ENCODE measurements at places on chromosomes 2 and 18.

GRCh38 chr2:61380056-61380881 is 90.6 kb downstream of the USP34 start:
- DNase-seq: no peak

DNA sequence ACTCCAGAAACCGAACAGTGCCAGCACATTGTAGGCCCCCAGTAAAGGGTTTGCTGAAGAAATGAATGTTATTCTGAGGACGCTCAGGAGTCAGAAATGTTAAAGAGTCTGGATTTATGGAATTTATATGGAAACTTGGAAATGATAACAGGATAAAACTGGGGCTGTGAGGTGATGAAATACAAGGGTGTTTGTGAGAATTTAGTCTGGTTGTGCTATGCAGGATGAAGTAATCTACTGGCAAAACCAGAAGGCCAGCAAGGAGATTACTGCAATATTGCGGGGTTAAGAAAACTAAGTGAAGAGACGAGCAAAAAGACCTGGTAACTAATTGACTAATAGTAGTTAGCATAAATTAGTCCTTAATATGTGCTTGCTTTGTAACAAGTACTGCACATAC is 467.8 kb downstream of the ZEB2 start:
- no peak for DNase-seq

DNA sequence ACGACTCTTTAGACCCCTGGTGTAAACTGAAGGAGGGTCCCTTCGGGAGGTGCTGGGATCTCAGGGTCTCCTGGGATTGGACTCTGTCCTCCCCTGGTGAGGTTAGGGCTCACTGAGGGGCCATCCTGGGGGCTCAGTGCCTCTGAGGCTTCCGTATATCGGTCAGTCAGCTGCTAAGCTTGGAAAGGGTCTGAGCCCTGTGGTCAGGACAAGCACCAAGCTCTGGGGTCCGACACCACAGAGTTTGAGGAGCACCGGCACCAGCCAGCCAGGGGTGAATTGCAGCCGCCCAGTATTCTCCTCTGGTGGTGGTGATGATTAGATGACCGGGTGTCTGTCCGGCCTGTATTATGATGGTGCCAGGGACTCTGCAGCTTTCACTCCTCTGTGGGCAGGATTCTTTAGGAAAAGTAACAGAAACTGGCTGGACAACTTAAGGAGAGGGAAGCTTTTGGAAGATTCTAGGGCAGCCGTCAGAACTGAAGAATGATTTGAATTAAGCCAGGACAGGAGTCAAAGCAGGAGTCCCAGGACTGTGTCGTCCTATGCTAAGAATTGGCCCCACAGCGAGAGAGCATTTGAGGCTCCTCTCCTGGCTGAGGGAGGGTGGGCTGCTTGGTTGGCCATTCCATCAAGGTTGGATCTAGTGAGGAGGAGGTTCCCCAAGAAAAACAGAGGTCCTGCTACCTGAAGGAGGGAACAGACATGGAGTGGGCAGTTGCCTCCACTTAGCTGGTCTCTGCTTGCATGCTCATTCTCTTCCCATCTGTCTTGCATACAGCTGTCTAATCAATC is 158.6 kb upstream of the HS6ST1 start:
- DNase-seq: no peak

- no peak for DNase-seq
These were observed 118.6 kb upstream of the SP5 start for GRCh38 chr2:170596576-170596975.

DNA sequence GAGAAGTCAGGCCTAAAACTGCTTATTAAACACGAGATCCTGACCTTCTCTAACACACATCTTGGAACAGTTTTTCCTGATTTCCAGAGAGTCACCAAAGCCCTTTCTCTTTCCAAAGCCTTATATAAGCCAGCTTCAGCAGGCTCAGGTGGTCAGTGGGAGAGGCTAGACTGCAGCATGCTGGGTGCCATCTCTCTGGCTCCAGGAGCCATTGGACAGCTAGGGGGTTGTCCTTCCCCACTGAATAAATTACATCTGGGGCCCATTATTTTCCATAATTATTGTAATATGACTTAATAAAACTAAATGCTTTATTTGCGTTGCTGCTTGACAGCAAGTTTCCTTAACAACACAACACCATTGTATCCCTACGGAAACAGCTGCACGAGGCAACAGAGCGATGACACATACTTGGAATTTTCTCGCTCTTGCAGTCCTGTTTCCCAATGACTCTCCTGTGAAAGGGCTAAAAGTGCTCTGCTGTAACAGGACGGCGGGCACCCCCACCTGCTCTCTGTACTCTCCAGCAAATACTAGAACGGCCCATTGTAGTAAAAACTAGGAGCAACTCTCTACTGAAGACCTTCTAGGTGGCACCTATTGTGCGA is 160.6 kb downstream of the RNF144A start:
- DNase-seq: no peak

All from NB4 (cell line).